RKO (cell line): ENCODE measurements at places on chromosomes 1 and 21.

- no peak for DNase-seq
Measured at GRCh38 chr21:16308269-16308668, 578.5 kb downstream of the USP25 start.

DNA sequence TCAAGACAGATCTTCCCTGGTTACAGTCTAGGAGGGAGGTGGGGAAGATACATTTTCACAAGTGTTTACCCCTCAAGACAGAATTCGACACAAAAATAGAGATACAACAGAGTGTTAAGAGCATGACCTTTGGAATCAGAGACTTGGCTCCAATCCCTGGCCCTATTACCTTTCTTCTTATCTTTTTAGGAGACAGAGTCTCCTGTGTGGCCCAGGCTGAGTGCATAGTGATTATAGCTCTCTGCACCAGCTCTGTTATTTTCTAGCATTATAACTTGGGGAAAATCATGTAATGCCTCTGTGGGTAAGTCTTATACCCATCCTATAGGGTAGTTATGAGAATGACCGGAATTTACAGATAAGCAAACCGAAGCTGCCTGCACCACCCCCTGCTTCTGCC, 9.8 kb downstream of the NIPAL3 start:
- no peak for DNase-seq

DNA sequence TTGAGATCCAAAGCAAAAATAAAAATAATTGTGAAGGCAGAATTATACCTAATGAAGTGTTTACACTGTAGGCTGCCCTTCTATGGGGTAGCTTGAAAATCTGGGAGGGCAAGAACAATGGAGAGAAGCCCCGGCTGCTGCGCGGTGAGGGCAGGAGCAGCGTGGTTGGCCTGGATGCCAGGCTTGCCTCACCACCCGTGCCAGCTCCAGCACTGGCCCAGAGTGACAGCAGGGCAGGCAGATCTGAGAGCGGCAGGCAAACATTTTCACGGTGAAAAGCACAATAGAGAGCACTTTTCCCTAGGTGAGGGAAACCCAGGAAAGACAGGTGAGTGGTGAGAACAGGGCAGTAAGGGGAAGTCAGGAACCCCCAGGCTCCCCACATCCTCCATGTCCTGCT, 1.4 kb downstream of the PROK1 start:
- DNase-seq, result no peak

GRCh38 chr1:110040548-110040947, 6.1 kb downstream of the STRIP1 start:
- no peak for DNase-seq

- peak; percentile 98 for DNase-seq
Measured at GRCh38 chr1:21022279-21023040, 154.2 kb downstream of the EIF4G3 start.

- DNase-seq, result no peak
Measured at GRCh38 chr1:67274623-67275325, 32.9 kb upstream of the IL12RB2 start.

- no peak for DNase-seq
Measured at GRCh38 chr1:166869318-166870099, 6.6 kb downstream of the TADA1 start.

- no peak for DNase-seq
Measured at GRCh38 chr21:42703965-42704364, 50.5 kb downstream of the PDE9A start.

GRCh38 chr1:227395426-227396028, 77.2 kb upstream of the CDC42BPA start:
- no peak for DNase-seq

DNA sequence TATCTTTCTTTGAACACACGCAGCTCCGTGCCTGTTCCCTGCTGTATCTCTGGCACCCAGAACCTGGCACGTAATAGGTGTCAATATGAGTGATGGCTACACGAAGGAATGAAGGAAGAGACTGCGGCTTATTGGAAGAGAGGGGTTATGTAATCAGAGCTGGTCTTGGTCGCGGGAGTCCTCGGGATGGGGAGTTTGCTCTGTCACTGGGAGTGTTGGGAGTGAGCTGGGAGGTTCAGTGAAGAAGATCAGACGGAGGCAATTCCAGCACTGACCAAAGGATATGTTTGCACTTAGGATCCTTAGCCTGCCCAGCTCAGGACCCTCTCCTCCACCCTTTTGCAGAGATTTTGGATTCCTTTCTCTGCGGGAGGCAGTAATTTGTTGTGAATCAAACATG, 709.1 kb downstream of the PTPRU start:
- no peak for DNase-seq

DNA sequence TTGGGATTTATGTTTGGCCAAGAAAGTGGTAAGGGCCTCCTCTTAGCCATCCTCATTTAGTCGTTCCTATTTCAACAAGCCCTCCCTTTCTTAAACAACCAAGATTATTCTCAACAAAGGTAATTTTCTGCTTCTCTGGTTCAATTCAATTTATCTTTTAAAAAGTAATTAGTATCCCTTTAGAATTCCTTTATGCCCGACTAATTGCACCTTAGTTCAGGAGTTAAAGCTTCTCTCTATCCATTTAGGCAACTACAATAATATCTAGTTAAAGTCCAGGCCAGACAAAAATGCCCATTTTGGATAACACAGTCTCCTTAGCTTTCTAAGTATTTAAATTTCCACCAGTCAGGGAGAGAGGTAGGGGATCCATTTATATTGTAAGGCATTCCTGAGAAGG, 136.7 kb upstream of the MAGI3 start:
- no peak for DNase-seq

- DNase-seq, result no peak
Measured at GRCh38 chr1:22171951-22172715, 29.2 kb upstream of the WNT4 start.

DNA sequence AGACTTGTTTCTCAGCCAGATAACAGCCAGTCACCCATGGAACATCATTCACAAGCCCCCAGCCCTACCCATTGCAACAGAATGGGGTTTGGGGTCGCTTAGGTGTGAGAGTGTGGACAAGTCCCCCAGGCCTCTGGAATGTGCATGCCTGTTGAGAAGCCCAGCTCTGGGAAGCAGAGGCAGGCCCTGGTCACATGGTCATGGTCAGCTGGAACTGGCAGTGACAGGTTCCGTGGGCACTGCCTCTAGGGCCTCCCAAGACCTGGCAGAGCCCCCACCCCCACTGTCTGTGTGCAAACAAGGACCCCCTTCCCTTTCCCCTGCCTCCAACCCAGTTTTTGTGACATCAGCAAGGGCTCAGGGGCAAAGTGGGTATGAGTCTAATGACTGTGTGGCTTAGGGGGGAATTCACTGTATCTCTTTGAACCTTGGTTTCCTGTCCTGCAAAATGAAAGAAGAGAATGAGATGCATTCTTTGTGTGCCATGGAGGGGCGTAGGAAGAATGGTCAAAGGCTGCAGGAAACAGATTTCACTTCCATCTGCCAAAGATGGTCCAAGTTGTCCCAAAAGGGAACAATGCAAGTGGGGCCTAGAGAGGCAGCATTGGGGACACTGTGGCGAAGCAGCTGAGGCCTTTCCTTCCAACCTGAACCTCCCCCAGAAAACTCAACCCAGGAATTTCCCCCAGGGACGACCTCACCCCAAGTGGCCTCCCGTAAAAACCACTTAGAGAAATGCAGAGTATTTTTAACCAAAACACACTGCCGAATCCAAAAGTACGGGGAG, 34.7 kb upstream of the SELENON start:
- DNase-seq, result no peak

DNA sequence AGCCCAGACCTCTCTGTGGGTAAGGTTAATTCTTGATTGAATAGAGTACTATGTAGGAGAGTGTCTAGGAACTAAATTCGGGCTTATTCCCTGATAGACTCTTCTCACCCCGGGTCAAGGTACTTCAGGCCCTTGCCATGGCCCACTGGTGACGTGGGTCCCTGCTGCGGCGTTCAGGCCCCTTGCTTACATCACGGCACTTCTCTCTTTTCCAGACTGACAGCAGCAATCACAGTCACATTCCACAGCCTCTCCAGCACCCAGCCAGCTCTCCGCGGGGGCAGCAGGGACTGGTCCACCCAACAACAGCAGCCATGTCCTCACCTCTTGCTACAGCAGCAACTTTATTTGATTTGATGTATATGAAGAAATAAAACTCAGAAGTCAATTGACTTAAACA, 401.2 kb upstream of the VAMP3 start:
- no peak for DNase-seq

DNA sequence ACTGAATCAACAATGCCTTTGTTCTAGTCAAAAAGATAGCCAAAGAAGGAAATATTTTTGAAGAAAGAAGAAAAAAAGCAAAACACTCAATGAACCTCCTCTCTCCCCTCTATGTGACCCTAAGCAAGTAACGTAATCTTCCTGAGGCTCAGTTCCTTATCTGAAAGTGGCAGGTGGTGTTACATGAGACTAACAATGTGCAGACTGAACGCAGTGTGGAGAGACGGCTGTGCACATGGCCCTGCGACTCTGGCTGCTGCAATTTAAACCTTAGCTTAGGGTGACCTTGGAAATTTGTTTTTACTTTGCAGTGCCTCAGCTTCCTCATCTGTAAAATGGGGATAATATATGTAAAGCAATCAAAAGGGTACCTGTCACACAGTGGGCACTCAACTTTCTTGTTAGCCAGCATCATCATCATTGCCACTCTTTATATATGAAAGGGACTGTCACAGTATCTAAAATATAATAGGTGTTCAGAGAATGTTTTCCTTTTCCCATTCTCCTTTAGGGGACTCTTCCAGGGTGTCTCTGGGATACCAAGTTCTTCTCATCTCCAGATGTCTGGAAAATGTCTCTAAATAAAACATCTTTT, 100.1 kb upstream of the JUN start:
- no peak for DNase-seq

DNA sequence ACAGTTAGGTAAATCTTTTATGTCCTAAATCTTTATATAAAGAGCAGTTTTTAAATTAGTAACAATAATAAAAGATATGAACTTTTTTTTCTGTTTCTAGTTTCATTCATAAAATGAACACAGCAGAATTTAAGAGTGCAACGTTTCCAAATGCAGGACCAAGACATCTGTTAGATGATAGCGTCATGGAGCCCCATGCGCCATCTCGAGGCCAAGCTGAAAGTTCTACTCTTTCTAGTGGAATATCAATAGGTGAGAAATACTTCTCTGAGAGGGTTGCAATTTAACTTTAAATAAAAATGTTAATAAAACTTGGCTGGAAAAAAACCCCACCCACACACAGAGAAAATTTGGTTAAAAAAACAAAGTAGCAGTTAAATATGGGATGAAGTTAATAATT, 15.0 kb upstream of the ANGPTL1 start:
- no peak for DNase-seq

- no peak for DNase-seq
Measured at GRCh38 chr1:91791103-91791502, 94.8 kb downstream of the TGFBR3 start.

DNA sequence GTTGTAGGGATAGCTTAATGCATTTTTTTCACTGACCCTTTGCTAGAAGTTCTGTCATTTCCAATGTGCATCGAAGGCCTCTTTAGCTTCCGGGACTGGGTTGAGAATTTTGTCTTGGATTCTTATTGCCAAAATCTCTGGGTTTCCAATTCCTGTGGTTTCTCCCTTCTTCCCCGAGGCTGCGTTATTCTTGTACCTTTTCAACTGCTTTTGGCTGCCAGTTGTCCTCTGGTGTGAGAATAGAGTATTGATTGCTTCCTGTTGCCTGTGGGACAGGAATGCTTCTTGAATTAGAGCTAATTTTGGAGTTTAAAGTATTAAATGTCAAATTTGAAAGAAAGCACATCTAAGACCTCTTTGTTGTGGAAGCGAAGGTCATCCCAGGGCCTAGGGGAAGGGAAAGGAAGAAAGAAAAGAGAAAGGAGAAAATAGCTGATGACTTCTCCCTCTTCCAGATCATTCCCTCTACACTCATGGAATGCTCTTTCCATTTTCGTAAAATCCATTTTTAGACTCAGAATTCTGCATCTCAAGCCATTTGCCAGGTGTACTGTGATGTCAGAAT, 21.1 kb downstream of the HUNK start:
- no peak for DNase-seq

DNA sequence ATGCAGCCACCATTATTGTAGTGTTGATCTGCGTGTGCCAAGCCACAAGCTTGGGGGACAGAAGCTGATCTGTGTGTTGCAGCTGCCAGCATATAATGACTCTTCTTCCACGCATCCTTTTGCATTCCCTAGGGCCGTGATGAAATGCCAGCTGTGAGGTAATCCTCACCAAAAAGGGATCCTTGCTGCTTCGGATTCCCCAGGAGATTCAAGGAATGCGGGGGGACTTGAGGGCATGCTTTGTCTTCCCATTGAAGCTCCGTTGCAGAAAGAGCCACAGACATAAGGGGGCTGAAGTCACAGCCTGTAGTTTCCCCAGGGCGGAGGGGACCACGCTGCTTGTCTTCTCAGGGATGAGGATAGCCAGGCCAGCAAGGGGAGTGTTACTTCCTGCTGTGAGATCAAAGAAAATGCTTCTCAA, 281.6 kb upstream of the FMN2 start:
- DNase-seq, result no peak

DNA sequence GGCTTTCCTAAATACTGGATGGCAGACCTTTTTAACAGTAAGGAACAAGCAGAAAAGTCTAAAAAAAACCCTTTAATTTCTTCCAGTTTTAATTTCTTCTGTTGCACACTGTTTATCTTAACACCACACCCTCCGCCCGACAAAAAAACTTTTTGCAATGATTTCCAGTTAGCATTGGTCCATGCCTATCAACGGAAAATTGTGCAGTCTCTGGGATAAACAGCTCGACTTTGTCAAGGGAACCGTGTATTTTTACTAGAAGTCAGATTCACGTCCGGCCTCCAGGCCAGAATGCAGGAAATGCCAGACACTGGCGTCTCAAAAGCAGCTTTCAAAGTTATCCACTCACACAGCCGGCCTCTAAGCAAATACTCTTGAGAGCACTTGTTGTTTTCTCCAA, 378 bp upstream of the NUP210L start:
- no peak for DNase-seq

DNA sequence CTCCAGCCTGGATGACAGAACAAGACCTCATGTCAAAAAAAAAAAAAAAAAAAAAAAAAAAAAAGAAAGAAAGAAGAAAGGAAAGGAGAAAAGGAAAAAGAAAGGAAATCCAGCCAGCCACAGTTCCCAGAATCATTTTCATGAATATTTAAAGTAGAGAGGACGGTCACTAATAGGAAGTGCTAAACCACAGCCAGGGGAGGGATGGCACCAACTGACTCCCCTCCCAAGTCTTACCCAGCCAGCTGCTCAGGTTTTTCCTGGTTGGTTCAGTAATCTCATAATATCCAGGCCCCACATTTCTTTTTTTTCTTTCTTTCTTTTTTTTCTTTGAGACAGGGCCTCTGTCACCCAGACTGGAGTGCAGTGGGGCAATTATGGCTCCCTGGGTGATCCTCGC, 63.9 kb upstream of the AK4 start:
- DNase-seq, result no peak

- peak; percentile 46 for DNase-seq
Measured at GRCh38 chr1:202005958-202006357, 4.4 kb upstream of the ELF3 start.

DNA sequence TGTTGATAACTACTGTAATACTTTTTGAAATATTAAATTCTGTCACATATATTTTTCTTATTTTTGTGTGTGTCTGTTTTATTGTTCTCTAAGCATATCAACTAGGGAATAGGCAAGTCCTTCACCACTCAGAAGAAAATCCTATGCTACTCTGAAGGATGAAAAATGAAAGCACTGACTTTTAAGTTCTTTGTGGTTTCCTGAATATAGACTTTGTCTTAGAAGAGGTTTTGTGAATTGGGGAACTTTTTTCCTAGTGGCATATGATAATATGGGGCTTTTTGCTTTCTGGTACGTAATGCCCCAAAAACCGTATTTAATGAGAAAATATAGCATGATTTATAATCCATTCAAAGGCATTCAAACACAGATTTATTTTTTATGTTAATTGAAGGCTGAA, 136.0 kb downstream of the SNX7 start:
- DNase-seq, result no peak

GRCh38 chr1:24228311-24228710, 41.2 kb upstream of the IFNLR1 start:
- no peak for DNase-seq
